CD4-positive, alpha-beta T cell treated with Interleukin-1 beta for 1 hour (primary cell): ENCODE measurements at places on chromosomes 3 and 15.

GRCh38 chr3:68996356-68996995, 17.0 kb downstream of the EOGT start:
- no peak for DNase-seq

DNA sequence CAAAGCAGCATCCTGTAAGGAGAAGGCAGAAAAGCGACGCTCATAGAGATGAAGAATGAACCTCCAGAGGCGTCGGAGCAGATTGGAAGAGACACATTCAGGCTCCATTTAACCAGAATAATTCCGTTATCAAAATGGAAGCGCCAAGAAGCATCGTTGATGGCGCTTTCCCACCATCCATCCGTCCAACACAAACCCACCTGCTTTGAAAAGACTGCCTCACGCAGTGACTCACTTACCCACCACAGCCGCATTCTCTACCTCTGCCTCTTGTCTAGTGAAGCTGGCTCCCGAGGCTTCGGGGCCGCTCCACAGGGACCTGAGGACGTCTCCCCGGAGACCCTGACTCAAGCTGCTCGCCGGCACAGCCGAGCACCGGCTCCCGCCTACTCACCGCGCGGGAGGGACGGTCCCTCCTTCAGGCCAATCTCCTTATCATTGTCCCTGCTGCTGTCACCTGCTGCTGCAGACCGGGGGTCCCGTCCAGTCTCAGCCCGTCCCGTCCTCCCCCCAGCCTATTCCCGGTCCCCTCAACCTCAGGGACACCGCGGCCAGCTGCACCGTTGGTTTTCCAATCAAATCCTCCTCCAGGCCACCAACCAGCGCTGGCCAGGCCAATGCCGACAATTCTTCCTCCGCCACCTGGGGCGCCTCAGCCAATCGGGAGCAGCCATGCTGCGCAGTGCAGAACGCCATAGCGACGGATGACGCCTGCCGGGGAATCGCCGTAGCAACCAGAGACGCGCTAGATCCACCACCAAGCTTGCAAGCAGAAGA, at the start of gene NEK10:
Gene NEK10, minus strand, starts transcription at position 553 of the 777 bp plus-strand sequence. CDS start 16,501 bp downstream, outside the sequence.
- DNase-seq: peak; percentile 93

GRCh38 chr3:171327441-171328174, 132.6 kb downstream of the TNIK start:
- no peak for DNase-seq

- DNase-seq: no peak
Observed at GRCh38 chr15:92499731-92500530, 106.2 kb downstream of the ST8SIA2 start.

GRCh38 chr15:68227643-68228142, 1.8 kb downstream of the CLN6 start:
- DNase-seq: no peak

DNA sequence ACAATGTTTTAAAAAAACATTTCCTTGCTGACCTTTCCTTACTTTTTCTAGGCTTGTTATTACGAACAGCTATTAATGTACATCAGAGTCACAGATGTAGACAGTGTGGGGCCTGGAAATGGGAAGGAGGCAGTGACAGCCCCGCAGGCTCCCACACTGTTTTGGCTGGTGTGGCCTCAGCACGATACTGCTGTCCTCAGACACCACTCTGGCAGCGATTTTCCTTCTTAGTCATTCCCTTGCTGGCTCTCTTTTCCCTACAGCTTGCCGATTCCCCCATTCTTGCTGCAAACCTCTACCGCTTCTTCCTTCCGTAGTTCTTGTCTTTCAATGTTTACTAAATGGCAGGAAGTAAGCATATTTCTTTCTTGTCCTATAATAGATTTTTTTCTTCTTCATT, 113.1 kb downstream of the ABI3BP start:
- no peak for DNase-seq

DNA sequence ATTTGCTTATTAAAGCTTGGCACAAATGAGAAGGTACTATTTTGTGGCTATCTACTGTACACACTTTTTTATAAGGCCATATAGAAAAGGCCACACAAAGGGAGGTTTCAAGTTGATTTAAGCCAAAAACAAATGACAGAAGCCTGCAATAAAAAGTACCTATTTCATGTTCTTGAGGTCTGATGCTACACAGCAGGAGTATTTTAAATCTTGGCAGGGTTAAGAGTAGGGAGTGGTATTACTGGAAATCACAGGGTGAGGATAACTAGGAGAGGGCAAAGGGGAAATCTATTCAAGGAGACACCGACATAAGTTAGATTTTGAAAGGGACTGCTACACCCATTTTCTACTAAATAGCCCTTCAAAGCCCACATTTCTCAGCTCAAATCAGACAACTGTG, 146.2 kb downstream of the GREM1 start:
- DNase-seq: no peak

- DNase-seq: peak; percentile 40
Observed at GRCh38 chr15:43440721-43441281, 52.2 kb downstream of the TP53BP1 start.
